ENCODE measurements at places on chromosomes 4 and X.

GRCh38 chr4:3290476-3290875 lies 2.3 kb upstream of the RGS12 start:
- no peak for DNase-seq

GRCh38 chr4:174794543-174795094 lies 34.4 kb downstream of the GLRA3 start:
- DNase-seq = no peak

DNA sequence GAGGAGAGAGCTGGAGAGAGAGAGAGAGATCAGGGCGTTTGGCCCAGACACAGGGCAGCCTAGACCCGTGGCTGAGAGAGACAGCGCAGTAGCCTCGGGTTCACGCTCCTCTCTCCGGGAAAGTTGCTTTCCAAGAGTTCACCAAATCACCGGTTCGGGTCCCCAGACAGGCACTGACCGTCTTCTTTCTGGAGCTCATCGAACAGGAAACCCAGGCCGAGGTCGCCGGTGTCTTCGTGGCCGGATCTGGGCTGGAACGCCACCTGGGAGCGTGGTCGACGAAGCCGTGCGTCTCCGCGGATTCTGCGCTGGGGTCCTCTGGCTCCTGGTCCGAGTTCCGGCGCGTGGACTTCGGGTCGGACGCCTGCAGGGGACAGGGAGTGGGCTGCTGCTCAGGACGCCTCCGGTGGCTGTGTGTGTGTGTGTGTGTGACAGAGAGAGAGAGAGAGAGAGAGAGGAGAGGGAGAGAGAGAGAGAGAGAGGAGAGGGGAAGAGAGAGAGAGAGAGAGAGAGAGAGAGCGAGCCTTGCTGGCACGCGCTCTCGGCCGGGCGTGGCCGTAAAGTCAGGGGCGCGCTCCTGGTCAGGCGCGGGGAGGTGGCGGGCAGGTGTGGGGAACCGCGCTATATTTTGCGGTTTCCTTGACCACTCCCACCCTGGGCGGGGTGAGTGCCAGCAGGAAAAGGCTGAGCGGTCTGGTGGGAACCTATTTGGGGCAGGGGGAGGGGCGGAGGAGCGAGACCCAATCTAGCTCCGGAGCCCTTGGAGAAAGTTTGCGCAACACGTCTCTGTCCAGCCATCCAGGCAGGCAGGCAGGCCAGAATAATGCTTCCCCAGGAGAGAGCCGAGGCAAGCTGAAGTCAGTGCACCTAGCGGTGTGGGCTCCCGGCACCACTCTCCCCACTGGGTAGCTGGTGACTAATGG lies 62.1 kb downstream of the RHOXF2B start:
- DNase-seq = no peak

DNA sequence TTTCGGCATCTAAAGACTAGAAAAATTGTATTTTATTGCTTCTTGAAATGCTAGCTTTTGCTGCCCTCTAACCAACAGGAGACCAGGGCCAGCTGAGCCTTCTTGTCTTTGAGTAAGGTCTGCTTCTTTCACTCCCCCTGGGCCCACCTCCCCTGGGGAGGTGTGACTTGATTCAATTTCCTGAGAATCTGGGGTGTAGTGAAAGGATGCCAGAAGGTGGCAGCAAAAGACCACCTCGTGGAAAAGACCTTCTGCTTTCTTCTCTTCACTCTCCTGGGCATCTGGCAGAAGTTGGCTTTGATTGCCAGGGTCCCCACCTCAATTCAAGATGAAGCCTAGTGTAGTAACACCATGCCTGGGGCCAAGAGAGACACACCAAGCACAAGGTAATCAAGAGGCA lies 96.5 kb upstream of the MAOA start:
- DNase-seq = no peak

DNA sequence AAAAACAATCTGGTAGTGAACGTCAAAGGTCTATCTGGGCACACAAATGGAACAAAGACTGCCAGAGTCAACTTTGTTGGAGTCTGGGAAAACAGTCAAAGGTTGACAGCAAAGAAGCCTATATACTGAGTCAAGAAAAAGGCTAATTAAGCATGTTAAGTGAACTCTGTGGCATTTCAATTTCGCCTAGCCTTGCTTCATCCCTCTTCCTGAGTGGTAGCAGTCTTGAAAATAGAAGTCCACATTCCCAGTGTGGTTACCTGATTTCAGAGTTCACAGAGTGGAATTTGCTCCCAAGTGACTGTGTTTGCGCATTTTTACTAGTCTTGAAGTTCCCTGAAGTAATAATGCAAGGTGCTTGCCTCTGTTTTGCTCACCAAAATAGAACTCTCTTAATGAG lies 760.0 kb downstream of the FSTL5 start:
- no peak for DNase-seq

DNA sequence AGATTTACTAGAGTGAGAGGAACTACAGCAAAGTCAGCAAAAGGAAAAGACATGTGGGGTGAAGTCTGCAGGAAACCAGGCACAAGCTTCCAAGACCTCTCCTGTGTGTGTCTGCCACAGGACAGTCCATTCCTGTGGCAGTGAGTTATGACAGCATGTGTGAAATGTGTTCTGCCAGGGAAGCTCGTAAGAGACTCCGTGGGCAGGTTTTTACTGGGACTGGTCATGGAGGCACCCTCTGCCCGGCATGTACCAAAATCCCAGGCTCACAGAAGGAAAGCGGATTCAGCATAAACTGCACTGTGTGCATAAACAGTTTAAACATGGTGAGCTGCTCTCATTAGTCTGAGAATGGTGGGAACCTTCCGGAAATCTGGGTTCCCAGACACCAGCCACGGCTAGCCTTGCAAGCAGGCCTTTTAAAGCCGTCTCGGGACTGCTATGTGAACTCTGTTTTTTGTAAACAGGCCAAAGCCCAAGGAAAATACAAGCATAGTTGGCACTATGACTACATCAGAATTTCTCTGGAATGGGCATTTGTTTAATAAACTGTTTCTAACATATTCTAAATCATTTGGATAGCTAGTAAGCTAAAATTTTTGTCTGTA lies 288.5 kb downstream of the TENM3 start:
- no peak for DNase-seq

GRCh38 chr4:165784672-165785071 lies 88.4 kb upstream of the TLL1 start:
- DNase-seq = no peak

DNA sequence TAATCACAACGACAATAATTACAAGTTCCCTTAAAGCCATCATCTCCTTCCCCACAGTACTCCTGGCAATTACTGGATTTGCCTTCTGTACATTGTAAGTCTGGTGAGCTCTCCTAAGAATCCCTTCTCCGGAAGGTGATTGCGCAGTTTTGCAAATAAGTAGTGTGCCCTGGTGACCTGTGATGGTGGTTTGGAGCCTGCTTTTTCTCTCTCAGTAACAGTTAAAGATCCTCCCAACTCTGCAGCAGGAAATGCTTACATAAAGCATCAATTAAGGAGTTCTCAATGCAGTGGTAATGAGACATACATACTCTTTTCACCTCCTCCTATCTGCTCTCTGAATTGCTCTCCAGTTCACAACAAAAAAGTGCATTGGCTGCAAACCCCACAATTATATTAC lies 159.7 kb downstream of the SH2D1A start:
- DNase-seq = no peak

GRCh38 chr4:159024828-159025227 lies 78.1 kb upstream of the RAPGEF2 start:
- no peak for DNase-seq

DNA sequence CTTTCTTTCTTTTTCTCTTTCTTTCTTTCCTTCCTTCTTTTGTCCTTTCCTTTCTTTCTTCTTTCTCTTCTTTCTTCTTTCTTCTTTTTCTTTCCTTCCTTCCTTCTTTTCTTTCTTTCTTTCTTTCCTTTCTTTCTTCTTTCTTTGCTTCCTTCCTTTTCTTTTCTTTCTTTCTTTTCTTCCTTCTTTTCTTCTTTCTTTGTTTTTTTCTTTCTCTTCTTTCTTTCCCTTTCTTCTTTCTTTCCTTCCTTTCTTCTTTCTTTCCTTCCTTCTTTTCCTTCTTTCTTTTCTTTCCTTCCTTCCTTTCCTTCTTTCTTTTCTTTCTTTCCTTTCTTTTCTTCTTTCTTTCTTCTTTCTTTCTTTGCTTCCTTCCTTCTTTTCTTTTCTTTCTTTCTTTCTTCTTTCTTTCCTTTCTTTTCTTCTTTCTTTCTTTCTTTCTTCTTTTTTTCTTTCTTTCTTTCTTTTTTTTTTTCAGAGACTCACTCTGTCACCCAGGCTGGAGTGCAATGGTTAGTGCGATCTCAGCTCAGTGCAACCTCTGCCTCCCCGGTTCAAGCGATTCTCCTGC lies 18.5 kb downstream of the TMEM187 start:
- DNase-seq = no peak

DNA sequence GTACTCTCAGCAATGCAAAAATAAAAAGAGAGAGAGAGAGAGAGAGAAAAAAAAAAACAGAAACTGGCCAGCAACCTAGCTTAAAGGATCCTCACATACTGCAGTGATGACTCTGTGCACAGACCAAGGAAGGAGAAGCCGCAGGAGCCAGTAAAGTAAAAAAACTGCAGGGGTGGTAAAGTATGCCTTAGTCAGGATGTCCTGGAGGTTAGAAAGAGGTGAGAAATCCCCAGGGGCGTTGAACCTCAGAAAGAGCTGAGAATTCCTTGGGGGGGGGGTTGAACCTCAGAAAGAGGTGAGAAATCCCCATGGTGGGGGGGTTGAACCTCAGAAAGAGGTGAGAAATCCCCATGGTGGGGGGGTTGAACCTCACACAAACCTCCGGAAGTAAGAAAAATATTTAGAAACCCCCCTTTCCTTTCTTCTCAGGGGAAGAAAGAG lies 48.0 kb downstream of the MAGEA9 start:
- DNase-seq = no peak

- peak; percentile 84 for DNase-seq
Observed at GRCh38 chr4:145180298-145181090, at the start of gene OTUD4. Gene OTUD4 (minus strand): TSS chr4:145180589. CDS start chr4:145179973, 616 bp downstream.

DNA sequence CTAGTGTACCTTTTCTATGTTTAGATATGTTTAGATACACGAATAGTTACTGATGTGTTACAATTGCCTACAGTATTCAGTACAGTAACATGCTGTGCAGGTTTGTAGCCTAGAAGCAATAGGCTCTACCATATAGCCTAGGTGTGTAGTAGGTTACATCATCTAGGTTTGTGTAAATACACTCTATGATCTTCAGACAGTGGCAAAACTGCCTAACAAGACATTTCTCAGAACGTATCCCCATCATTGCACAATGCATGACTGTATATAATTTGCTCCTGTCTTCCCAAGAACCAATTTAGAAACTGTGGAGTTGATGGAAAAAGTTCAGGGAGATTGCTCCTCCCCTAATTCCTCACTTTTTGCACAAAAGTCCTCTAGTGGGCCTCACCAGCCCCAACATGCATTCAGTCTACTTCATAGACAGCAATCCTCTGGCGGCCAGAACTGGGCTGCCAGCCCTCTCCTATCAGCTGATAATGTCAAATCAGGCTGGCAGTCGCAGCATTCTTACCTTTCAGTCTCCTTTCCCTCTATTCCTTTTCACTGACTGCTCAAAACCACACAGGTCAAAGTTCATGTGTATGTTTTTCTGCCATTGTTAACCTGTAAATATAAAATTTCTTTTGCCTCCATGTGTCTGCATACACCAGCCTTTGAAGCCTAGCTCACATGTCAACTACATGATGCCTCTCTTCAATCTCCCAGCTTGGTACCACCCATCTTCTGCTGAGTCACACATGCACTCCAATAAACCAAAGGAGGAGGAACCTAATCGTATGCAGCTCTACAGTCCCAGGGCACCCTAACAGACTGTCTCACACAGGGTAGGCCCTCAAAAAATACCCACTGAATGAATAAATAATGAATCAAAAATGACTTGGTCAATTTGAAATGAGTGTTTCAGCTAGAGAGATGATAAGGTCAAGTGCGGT lies 32.0 kb downstream of the BCLAF3 start:
- no peak for DNase-seq

GRCh38 chrX:50072110-50072509 lies 128.7 kb downstream of the AKAP4 start:
- DNase-seq = no peak

GRCh38 chr4:157664726-157665125 lies 444.2 kb downstream of the GRIA2 start:
- DNase-seq = no peak

DNA sequence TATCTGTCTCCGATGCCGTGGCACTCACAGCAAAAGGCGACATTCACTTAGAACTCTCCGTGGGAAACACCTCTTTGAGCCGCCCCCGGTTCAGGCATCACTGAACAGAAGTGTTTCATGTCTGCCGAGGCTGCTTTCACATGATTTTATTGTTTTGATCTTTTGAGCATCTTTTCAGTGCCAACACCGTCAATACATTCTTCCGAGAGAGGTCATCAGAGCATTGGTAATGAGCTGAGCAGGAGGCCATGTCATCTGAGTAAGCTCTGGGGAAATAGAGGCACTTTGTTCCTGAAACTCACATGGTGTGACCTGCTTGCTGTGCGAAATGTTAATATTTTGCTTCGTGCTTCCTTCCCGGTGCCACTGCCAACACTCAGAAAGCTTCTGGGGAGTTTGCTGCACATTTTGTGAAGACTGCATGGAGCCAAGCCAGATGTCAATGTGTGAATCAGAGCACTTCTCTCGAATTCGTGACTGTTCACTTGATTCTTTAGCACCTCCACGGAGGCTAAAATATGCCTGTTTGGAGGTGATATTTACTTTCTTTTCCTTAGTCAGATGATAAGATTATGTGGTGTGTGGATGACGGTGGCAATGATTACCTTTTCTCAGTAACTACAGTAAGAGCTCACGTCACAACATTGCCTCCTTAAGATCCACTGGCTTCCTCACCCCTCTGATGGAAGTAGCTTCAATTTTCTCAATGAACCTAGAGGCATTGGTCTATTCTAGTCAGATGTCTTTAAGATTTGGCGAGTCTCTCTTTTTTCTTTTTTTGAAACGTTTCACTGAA lies 222.3 kb upstream of the HS3ST1 start:
- no peak for DNase-seq

GRCh38 chrX:48465336-48465933 lies 4.6 kb downstream of the SLC38A5 start:
- DNase-seq = no peak

DNA sequence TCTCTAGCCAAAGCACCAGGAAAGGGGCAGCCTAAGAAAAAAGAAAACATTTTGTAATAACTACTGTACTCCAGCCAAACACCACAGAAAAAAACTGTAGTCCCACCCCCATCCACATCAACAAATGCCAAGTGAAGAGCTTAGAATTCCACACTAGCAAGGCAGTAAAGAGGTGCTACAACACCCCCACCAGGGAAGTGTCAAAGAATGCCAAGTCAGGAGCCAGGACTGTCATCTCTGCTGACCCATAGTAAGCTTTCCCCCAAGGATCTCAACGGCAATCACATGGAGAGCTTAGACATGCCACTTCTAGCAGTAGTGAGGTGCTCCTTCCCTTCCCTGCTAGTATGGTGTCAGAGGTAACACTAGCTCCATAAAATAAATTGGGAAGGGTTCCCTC lies 34.4 kb upstream of the CCDC160 start:
- no peak for DNase-seq

- DNase-seq = no peak
Observed at GRCh38 chr4:183837222-183837621, 67.9 kb upstream of the STOX2 start.

Data from SHP77 (cell line).